Activated naive CD4-positive, alpha-beta T cell treated with anti-CD3 and anti-CD28 coated beads for 36 hours (primary cell): ENCODE measurements at places on chromosomes 7 and 10. TPM values are rescaled to one million over a fixed set of nuclear protein-coding genes. Genes with fewer than 3 reads are reported as not detected.

Gene FAM25G
- total RNA-seq, result not detected

Gene CAV1
- not detected for total RNA-seq

Gene NUDT5
- 97.1 TPM for total RNA-seq

Gene CALU
- 35.4 TPM for total RNA-seq

Gene CYP3A4
- not detected for total RNA-seq

Gene PTPRN2
- total RNA-seq, result 0.62 TPM

Gene ITGB1
- 30.3 TPM for total RNA-seq

Gene RHOBTB1
- total RNA-seq, result not detected

Gene EVX1
- total RNA-seq, result not detected

Gene ADRA2A
- total RNA-seq, result not detected

Gene CALHM1
- not detected for total RNA-seq

Gene DNAJC12
- total RNA-seq, result 13.9 TPM

Gene VTI1A
- total RNA-seq, result 28.4 TPM

Gene ZNF107
- 8.0 TPM for total RNA-seq

Gene ANKRD22
- total RNA-seq, result 0.12 TPM

Gene HMX3
- total RNA-seq, result 0.32 TPM

Gene RSBN1L
- 15.7 TPM for total RNA-seq

Gene ATP6V0A4
- not detected for total RNA-seq

Gene TRPV5
- not detected for total RNA-seq

Gene KCNIP2
- total RNA-seq, result 0.69 TPM

Gene VPS37D
- not detected for total RNA-seq

Gene THSD7A
- total RNA-seq, result not detected

Gene HOXA4
- not detected for total RNA-seq

Gene CALCR
- total RNA-seq, result not detected

Gene UCMA
- not detected for total RNA-seq

Gene HDAC9
- not detected for total RNA-seq

Gene FAM241B
- total RNA-seq, result 12.3 TPM

Gene GIMAP6
- 20.7 TPM for total RNA-seq
